AG04450 (cell line): ENCODE measurements at places on chromosomes 5 and 9.

DNA sequence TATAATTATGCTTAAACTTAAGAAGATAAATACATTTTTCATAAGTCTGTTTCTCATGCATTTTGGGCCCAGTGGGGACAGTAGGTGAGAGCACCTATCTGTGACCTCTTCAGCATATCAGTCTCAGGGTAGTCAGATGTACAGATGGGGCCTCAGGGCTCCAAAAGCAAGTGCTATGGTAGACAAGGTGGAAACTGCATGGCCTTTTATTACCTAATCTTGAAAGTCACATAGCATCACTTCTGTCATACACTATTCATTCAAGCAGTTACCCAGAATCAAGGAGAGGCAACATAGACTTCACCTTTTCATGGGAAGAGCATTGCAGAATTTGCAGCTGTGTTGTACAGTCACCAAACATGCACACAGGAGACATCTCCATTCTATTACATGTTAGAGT, 94.8 kb downstream of the SV2C start:
- no peak for DNase-seq

- no peak for DNase-seq
These were observed 244.8 kb downstream of the GLIS3 start for GRCh38 chr9:4055032-4055431.

GRCh38 chr9:98565152-98566135, 143.3 kb downstream of the GABBR2 start:
- DNase-seq, result no peak

DNA sequence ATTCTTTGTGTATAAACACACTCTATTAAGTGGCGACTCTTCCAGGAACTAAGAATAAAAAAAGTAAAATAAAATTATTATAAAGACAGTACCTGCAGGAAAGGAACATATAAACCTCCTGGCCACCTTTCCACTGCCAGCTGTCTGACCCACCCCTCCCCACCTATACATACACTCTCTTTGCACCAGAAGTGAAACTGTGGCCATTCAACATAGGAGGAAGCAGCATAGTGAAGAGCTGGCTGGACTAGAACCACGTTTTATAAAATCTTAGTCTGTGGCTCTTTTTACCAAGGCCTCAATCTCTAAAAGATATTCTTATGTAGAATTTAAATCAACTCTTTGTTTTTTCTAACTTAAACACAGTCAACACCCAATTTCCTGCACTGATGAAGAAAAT, 289.6 kb downstream of the GABRB2 start:
- DNase-seq, result no peak

- DNase-seq, result no peak
These were observed 122.2 kb downstream of the LHX2 start for GRCh38 chr9:124133727-124134126.

- DNase-seq, result peak; percentile 66
These were observed 70.2 kb downstream of the PRUNE2 start for GRCh38 chr9:76835571-76836283.

DNA sequence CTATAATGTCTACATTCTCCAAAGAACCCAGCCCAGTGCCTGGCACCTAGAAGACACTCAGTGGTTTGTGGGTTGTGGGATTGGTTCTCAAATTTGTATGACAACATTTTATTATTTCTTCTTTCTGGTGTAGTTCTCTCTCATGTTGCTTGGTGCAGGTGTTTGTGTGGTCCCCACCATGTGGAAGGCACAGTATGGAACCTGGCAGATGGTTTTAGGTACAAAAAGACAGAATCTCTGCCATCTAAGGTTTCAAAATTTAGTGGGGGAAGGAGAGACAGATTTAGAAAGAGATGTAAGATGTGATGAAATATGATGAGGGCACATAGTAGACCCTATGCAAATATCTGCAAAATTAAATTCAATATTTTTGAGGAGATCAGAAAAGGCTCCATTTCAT, 323.8 kb downstream of the CDK5RAP2 start:
- no peak for DNase-seq

- DNase-seq, result no peak
These were observed 291.1 kb upstream of the PDE4D start for GRCh38 chr5:60184606-60185005.

GRCh38 chr9:11204521-11204920, 591.7 kb upstream of the PTPRD start:
- DNase-seq, result no peak

DNA sequence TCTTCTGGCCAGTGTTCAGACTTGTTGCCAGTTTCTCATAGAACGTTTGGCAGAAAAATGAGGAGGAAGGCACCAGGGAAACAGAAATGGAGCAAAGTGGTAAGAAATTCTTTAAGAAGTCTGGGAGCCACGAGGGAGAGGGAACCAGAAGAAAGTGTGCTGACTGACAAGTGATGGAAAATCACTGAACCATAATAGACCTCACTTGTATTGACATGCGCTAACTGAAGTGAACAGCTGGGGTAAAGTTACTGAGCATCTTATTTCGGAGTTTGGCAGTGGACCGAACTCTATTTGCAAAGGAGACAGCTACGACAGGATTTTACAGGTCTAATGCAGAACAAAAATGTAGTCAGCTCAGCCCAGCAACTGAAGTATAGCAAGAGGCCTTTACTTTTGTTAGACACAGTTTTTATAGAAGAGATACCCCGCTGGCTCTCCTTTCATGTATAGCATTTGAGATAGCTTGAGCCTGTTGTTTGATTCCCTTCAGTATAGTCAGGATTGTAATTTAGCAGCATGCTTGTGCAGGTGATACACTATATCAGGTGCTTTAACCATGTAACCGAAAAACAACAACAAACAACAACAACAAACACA, 53.6 kb downstream of the HMHB1 start:
- no peak for DNase-seq

DNA sequence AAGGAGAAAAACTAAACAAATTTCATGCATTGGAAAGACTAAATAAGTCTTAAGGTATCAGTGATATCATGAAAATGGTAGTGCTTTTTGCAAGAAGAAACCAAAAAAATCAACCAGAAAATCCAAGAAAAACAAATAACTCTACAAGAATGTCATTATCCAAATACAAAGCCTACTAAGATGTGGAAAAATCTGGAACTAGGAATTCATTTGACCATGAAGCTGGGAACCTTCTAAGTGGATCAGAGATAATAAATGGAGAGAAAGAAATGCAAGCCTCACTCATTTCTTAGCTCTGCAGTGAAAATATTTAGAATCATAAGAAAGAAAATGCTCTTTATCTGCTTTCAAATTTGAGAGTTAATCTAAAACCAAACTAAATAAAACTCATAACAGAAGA, 51.3 kb downstream of the RASEF start:
- no peak for DNase-seq

DNA sequence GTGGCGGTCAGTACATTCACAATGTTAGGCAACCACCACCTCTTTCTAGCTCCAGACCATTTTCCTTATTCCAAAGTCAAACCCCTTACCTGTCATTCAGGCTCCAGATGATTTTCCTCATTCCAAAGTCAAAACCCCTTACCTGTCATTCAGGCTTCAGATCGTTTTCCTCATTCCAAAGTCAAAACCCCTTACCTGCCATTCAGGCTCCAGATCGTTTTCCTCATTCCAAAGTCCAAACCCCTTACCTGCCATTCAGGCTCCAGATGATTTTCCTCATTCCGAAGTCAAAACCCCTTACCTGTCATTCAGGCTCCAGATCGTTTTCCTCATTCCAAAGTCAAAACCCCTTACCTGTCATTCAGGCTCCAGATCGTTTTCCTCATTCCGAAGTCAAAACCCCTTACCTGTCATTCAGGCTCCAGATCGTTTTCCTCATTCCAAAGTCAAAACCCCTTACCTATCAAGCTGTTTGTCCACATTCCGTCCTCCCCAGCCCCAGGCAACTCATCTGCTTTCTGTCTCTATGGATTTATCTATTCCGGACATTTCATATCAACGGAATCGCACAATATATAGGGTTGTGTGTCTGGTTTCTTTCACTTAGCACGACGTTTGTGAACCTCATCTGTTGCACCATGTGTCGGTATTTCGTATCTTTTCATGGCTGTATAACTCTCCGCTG, 5.2 kb downstream of the PLEKHG4B start:
- DNase-seq, result no peak

- DNase-seq, result no peak
These were observed 542.3 kb downstream of the PDE4D start for GRCh38 chr5:59351076-59351794.

DNA sequence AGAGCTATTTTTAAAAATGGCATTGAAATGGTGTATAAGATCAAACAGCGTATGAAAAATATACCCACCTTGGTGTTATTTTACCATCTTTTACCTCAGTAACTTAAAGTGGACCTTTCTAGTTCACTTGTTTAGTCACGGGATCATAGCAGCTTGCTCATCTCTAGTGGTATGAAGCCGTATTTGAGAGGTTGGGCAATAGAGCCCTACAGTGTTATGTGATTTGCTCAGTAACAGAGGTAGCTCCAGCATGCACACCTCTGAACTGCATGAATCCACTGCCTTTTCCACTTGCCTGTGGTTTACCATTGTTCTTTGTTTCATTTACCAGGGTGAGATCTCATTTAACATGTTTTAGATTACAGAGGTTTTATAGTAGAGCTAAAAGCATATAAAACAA, 134.4 kb downstream of the ATG10 start:
- no peak for DNase-seq

DNA sequence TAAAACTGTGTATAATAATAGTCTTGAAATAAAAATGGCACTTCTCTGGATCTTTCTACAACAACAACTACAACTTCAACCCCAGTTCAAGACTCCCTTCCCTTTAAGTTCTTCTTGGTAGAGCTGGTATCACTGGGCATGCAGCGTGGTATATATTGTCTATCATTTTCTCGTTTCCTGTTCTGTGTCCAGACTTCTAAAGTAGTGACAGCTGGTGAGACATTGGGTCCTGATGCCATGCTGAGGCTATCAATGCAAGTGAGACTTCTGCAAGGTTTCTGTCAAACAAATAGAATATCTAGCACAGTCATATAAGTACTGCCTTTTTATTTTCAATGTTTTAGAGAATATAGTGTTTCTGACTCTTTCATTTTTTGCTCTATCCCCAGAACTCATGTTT, 123.0 kb upstream of the GRIN3A start:
- no peak for DNase-seq

GRCh38 chr5:1196562-1196961, 4.8 kb upstream of the SLC6A19 start:
- no peak for DNase-seq

GRCh38 chr5:137328463-137328862, 170.7 kb downstream of the SPOCK1 start:
- DNase-seq, result no peak

DNA sequence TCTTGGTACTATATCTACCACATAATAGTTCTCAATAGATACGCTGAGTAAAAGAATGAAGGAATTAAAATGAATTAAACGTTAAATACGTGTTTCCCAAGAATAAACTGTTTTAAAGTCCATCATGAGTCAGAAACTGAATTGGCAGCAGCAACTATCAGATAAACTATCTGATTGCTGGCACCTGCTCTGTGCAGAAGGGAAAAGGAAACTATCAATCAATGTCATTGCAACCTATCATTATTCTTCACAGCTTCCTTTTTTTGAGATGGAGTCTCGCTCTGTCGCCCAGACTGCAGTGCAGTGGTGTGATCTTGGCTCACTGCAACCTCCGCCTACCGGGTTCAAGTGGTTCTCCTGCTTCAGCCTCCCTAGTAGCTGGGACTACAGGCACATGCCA, 8.8 kb upstream of the WDR36 start:
- no peak for DNase-seq

GRCh38 chr9:114553202-114553601, 34.4 kb upstream of the ATP6V1G1 start:
- DNase-seq, result no peak

- DNase-seq, result no peak
These were observed 1.1 kb downstream of the BHMT start for GRCh38 chr5:79112703-79113058.

GRCh38 chr9:86766912-86767311, 180.4 kb downstream of the GAS1 start:
- DNase-seq, result peak; percentile 27

DNA sequence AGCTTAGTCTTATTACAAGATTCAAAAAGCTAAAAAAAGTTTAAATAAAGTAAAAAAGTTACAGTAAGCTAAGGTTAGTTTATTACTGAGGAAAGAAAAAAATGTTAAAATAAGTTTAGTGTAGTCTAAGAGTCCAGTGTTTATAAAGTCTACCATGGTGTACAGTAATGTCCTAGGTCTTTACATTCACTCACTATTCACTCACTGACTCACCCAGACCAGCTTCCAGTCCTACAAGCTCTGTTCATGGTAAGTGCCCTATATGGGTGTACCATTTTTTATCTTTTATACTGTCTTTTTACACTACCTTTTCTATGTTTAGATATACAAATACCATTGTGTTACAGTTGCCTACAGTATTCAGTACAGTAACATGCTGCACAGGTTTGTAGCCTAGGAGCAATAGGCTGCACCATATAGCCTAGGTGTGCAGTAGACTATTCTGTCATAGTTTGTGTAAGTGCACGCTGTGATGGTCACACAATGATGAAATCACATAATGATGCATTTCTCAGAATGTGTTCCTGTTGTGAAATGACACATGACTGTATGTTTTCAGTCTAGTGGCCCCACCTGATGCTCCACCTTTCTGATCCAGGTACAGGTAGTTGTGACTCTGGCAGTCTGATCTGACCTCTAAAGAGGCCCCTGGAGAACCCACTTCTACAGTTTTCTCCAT, 45.7 kb downstream of the SNX18 start:
- no peak for DNase-seq

DNA sequence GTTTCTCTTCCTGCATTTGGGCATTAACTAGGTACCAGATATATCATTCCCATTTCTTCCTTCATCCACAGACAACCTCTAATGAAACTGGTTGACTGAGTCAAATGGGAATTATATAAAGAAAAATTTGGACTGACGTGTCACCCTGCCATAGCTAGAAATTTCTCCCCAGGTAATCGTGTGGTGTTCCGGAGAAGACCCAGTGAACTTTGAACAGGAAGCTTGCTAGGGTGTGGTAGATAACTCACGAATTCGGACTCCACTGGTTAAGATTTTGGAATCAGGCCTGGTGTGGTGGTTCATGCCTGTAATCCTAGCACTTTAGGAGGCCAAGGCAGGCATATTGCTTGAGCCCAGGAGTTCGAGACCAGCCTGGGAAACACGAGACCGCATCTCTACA, 114.3 kb upstream of the OTULINL start:
- DNase-seq, result no peak

DNA sequence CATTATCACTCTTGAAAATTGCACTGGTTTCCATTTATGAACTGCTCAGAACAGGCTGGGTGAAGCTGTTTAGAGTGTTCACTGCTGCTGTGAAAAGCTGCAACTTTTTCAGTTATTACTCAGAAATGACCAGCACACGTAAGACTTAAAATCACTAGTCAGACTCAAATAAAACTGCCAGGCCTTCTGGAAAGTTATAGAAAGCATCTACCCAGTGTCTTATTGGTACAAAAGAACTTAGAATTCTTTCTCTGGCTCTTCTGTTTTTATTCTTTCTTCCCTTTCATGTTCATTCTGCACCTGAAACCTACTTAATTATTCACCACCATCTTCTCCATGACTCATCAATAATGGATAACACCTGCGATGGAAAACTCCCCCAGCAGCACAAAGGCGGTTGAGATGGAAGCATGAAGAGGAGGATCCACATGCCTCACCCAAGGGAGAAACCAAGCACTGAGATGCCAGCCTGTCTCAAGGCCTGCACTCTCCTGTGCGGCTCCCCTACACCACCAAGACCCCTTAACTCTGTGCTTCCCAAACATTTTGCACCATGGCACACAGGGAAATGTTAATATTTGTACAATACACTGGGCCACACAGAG, 171.9 kb downstream of the ENTREP1 start:
- DNase-seq, result no peak
